ENCODE measurements at places on chromosomes 7 and 10. TPM values are rescaled to one million over a fixed set of nuclear protein-coding genes. Genes with fewer than 3 reads are reported as not detected.

DNA sequence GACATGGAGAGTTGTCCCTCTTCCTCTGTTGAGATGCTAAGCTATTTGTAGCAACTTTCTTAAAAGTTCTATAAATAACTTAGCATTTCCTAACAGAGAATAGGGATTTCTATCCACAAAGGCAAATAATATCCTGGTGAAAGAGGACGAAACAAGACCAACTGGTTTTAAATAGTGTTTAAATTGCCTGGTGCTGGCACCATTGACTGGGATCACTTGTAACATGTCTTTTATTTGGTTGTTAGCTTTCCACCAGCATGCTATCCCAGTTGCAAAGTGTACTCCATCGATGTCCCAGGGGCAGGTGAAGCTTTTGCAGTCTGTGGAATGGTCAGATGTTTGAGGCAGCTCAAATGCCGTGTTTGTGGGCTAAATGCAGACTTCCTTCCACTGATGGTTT, 3.7 kb downstream of the SUFU start:
- no peak for DNase-seq

- DNase-seq = no peak
Observed at GRCh38 chr10:13788711-13789447, 202.1 kb downstream of the PRPF18 start.

DNA sequence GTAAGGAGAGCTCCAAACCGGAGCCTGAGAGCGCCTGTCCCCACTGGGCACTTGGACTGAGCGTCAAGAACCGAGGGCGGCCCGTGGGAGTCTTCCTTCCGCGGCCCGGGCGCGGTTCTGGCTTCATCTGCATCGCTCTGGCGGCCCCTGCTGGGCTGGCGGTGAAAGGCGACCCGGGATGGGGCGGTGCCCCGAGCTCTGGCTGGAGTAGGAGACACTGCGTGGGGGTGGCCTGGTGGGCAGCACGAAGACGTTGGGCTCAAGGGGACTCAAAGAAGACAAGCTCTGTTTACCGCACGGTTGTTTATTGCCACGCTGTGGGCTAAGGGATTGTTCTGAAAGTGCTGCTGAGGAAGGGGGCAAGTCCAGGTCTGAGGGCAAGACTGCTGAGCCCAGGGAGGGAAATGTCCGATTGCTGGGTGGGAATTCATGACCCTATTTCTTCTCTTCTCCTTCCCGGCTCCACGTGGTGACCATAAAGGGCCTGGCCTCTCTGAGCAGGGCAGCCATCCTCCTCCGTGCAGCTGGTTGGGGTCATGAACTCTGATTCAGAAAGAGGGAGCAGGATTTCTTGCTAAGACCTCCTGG, 29.8 kb downstream of the PLAU start:
- peak; percentile 77 for DNase-seq

DNA sequence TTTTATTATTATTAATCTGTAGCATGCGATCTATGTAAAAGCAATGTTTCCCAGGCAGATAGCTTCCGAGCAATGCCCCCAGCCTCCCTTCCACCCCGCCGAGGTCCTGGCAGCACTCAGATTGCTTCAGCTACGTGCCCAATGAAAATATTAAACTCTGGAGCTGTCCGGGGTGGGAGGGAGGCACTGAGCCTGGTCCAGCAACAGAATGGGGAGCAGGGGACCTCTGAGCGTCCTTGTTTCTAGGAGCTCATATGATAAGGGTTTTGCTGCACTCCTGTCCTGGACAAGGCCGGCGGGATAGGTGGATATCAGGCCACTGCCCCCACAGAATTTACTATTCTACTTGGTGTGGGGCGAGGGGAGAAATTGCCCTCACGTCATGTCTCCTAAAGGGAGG, 44.5 kb upstream of the CDK1 start:
- no peak for DNase-seq

DNA sequence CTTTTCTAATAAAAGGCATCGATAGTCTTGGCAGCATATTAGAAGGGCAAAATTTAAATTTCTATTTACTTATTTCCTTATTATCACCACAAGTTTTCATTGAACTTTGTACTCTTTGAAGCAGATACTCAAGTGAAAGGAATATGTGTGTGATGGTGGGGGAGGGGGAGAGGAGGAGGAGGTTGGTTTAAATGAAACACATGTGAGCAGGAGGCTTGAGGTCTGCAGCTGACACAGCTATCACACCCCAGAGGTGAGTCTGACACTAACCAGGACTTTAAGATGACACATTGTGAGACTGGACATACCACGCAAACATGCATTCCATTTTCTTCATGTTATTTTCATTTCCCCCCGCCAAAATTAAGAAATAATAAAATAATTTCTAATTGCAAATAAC, 63.3 kb downstream of the CTTNBP2 start:
- DNase-seq = no peak

DNA sequence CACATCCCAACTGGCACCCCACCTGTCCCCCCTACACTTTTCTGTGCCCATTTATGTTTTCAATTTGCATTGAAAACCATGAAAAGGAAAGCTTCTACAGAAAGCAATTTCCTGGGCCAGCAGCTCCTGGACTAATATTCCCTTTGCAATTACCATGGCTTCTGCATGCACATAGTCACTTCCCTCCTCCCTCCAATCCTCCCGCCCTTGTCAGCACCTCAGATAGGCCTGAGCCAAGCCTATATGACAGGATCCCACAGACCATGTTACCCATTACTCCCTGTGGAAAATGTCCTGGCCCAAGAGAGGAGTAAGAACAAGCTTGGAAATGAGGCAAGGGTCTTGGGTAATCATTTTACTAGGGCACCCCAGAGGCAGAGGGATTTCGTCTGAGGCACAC, 38.1 kb downstream of the FBXW4 start:
- DNase-seq = no peak

DNA sequence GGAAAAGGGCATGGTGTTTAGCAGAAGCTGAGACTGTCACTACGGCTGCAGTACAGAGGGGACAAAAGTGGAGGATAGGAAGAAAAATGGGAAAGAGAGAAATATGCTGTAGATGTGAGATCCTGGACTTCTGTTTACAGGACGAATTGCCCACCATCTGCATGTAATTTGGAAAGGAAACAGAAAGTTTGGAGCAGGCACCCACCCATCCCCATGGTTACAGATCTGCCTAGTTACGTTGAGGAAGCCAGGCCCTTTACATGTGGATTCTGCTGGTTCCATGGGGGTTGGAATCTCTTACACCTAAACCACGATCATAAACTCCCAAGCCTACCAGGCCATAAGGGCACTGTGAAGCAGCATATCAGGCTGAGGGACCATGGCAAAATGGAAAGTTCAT, 84.3 kb downstream of the WDFY4 start:
- no peak for DNase-seq

GRCh38 chr7:50304129-50304910, at the start of gene IKZF1:
TSS of gene IKZF1 (plus strand) at chr7:50304716. CDS start at chr7:50319062, 14,346 bp downstream.
- DNase-seq = no peak

- DNase-seq = peak; percentile 6
Observed at GRCh38 chr10:130737621-130738020, 573.9 kb downstream of the TCERG1L start.

GRCh38 chr7:114007386-114007785, 88.6 kb upstream of the PPP1R3A start:
- DNase-seq = no peak

- no peak for DNase-seq
Observed at GRCh38 chr10:13321576-13321975, 21.7 kb upstream of the PHYH start.

DNA sequence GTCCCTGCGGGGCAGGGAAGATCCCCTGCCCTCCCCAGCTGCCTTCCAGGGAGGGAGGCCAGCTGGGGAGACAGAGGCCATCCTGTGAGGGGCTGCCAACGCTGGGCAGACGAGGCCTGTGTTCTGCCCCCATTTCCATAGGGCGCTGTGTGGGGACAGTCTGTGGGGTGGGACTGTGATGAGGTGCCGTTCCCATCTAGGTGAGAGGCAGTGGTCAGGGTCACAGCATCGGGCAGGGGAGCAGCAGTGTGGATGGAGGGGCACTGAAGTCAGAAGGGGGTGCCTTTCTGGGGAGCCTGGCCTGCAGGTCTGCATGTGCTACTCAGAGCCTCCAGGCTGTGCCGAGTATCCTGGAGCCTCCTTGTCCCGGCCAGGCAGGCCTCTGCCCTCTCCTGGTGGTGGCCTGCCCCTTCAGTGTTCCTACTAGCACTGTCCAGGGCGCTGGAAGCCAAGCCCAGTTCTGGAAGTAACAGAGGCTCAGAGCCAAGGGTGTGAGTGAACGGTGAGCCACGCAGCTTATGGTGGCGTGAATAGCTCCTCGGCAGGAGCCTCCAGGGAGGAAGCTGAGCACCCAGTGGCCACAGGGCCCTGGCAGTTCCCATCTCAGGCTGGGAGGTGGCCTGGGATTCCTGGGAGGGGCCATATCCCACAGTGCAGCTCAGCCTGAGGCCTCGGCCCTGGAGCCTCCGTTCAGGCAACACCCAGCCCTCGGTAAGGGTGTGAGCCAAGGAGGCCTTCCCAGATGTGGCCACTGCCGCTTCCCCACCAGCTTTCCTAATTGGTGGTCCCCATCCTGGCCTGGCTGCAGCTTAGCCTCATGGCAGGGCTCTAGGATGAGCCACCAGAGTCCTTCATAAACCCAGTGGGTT, 23.3 kb upstream of the CSGALNACT2 start:
- no peak for DNase-seq

Gene ACTL6B
- not detected for total RNA-seq

Gene HOXA3
- total RNA-seq = 22.6 TPM

Gene ADRA2A
- 0.67 TPM for total RNA-seq

Gene STN1
- total RNA-seq = 16.1 TPM
